HepG2 (cell line): ENCODE measurements at places on chromosomes 5 and 9. TPM values are rescaled to one million over a fixed set of nuclear protein-coding genes. Genes with fewer than 3 reads are reported as not detected.

The FBXL7 gene
- polyA plus RNA-seq = not detected in 2 replicates

The GPR150 gene
- 0.03 TPM in 1 of 2 replicates, not detected in the other for polyA plus RNA-seq

The OR1Q1 gene
- polyA plus RNA-seq = 0.07 and 0.12 TPM in 2 replicates

The SLC1A3 gene
- 0.09 TPM in 1 of 2 replicates, not detected in the other for polyA plus RNA-seq

The GRXCR2 gene
- polyA plus RNA-seq = not detected in 2 replicates

The C9orf57 gene
- 0.09 and 0.27 TPM in 2 replicates for polyA plus RNA-seq

The TRMT10B gene
- 3.9 TPM in 2 replicates for polyA plus RNA-seq

The NUTM2G gene
- polyA plus RNA-seq = not detected in 2 replicates

The TNFSF15 gene
- 0.03 and 0.12 TPM in 2 replicates for polyA plus RNA-seq

The ECSCR gene
- polyA plus RNA-seq = 0.13 and 0.18 TPM in 2 replicates

The DRD1 gene
- polyA plus RNA-seq = not detected in 2 replicates

The HTR4 gene
- polyA plus RNA-seq = not detected in 2 replicates
